ENCODE measurements at places on chromosomes 12 and 14. TPM values are rescaled to one million over a fixed set of nuclear protein-coding genes. Genes with fewer than 3 reads are reported as not detected.
A peak's percentile ranks its signal among the peaks of the same experiment; 100 is the strongest.

Gene PELI2
- total RNA-seq, result 2.2 TPM

Gene BATF
- total RNA-seq, result 187 TPM

Gene PDE3A
- not detected for total RNA-seq

Gene SOAT2
- total RNA-seq, result 0.79 TPM

Gene ACOT4
- 3.0 TPM for total RNA-seq

Gene ZFYVE26
- total RNA-seq, result 13.0 TPM

Gene PLEKHG7
- total RNA-seq, result not detected

Gene LYZ
- not detected for total RNA-seq

Gene NELL2
- 28.4 TPM for total RNA-seq

GRCh38 chr14:97760050-97760449 is 962.9 kb downstream of the VRK1 start:
- no peak overlapping the region for H3K4me3 ChIP-seq
- no peaks in the 10 kb centered on the region for H3K36me3 ChIP-seq
- no peak overlapping the region for H3K27ac ChIP-seq

DNA sequence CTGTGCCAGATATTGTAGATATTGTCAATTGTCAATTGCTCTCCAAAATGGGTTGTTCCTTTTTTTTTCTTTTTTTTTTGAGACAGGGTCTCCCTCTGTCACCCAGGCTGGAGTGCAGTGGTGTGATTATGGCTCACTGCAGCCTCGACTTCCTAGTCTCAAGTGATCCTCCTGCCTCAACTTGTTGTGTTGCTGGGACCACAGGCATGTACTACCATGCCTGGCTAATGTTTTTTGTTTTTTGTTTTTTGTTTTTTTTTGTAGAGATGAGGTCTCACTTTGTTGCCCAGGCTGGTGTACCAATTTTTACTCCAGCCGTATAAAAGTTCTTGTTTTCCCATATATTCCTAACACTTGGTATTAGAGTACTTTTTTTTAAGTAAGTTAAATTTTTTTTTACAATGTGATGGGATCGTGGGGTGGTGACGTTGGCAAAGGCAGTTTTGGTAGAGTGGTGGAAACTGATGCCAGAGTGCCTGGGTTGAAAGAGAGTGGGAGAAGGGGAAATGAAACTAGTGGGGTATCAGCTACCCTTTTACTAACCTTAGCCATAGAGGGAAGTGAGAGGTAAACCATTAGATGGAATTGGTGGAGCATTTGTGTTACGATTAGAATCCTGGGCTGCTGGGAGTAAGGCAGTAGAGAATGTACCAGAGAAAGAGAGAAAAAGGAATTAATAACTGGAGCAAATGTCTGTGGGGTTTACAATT is 33.0 kb upstream of the CFAP54 start:
- H3K4me3 ChIP-seq, result no peak overlapping the region
- no peak overlapping the region for H3K27ac ChIP-seq
- DNase-seq, result no peak

DNA sequence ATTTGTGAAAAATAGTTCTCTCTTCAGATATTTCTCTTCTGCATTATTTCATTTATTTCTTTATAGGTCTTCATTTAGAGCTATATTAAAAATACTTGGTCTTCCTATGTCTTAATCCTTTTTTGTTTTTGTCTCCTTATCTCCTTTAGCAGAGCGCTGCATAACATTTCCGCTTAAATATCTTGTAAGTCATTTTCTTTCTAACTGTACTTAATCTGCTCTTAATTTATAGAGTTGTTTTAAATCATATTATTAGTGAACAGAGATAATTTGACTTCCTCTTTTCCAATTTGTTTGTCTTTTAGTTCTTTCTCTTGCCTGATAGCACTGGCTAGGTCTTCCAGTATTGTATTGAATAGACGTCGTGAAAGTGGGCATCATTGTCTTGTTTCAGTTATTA is 18.0 kb downstream of the LUM start:
- peaks cover 6% of the 10 kb centered on the region for H3K27me3 ChIP-seq
- no peak overlapping the region for H3K27ac ChIP-seq
- no peaks in the 10 kb centered on the region for H3K36me3 ChIP-seq
- no peaks in the 10 kb centered on the region for H3K4me1 ChIP-seq

DNA sequence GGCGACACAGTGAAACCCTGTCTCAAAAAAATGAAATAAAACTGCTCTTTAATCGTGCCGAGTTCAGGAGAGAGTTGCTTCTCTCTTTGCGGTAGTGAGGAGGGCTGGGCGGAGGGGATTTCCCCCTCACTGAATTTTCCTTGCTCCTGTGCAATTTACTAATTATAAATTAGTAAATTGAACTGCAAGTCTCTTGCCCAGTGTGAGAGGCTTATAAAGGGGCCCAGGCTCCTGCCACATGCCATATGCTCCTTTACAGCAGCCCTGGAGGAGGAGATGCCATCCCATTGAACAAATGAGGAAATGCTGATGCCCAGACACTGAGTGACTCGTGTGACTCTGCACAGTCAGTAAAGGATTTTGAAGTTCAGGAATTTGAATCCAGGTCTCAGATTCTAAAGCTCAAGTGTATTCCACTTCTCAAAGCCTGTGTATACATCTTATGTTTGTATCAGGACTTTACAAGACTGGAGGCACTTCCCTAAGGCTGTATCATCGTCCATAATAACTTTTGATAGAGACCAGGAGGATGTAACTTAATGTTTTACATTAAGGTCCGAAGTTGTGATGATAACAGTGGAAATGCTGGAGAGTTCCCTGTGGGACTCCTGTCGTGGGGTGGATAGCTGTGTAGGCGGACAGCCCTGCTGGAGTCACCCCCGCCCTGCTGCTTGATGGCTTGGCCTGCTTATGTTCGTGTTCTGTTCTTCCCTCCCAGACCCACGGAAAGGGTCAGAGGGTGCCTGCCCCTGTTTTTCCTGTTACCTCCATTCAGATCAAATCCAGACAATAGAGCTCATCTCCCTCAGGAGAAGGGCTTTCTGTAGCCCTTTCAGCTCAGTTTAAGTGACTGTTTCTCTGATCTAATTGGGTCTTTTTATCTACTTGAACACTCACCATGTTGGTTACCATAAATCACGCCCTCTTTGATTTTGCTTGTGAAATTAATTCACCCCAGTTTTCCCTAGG is 13.9 kb downstream of the PELI2 start:
- no peak for DNase-seq
- peak overlapping the region; percentile 11 for H3K4me3 ChIP-seq
- no peaks in the 10 kb centered on the region for H3K36me3 ChIP-seq
- peaks cover 43% of the 10 kb centered on the region for H3K4me1 ChIP-seq
- H3K27me3 ChIP-seq, result peaks cover 11% of the 10 kb centered on the region

- no peaks in the 10 kb centered on the region for H3K4me1 ChIP-seq
- no peaks in the 10 kb centered on the region for H3K27me3 ChIP-seq
- peak overlapping the region; percentile 34 for H3K27ac ChIP-seq
Observed at GRCh38 chr12:100293017-100293416, 26.0 kb downstream of the SCYL2 start.

- no peak overlapping the region for H3K27ac ChIP-seq
- H3K4me1 ChIP-seq, result no peaks in the 10 kb centered on the region
- H3K36me3 ChIP-seq, result no peaks in the 10 kb centered on the region
- H3K27me3 ChIP-seq, result no peaks in the 10 kb centered on the region
Observed at GRCh38 chr12:127723251-127723650, 543.7 kb upstream of the TMEM132C start.

GRCh38 chr14:100285913-100286400 is 20.3 kb downstream of the SLC25A29 start:
- H3K4me3 ChIP-seq, result peak overlapping the region; percentile 68
- no peaks in the 10 kb centered on the region for H3K36me3 ChIP-seq
- peaks cover 7% of the 10 kb centered on the region for H3K4me1 ChIP-seq
- H3K27ac ChIP-seq, result peak overlapping the region; percentile 80
- H3K27me3 ChIP-seq, result no peaks in the 10 kb centered on the region

- DNase-seq, result no peak
- H3K27me3 ChIP-seq, result no peaks in the 10 kb centered on the region
- H3K27ac ChIP-seq, result no peak overlapping the region
- H3K4me1 ChIP-seq, result no peaks in the 10 kb centered on the region
- no peaks in the 10 kb centered on the region for H3K36me3 ChIP-seq
Observed at GRCh38 chr14:90695997-90696660, 120.1 kb downstream of the TTC7B start.

DNA sequence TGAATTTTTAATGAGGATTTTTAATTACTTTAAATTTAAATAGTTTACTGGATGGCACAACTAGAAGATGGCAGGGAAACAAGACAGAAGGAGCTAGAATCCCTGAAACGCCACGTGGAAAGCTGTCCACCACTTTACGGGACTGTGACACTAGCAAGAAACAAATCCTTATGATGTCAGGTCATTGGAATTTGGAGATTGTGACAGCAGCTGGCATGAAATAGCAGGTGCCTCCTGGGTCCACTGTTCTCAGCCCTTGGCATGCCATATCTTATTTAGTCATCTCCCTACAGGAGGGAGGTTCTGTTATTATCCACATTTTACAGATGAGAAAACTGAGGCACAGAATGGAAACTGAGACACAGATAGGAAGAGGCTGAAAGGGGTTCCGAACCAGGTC is 113.8 kb downstream of the BCL11B start:
- H3K4me3 ChIP-seq, result no peak overlapping the region
- no peaks in the 10 kb centered on the region for H3K27me3 ChIP-seq
- peaks cover 6% of the 10 kb centered on the region for H3K4me1 ChIP-seq
- DNase-seq, result no peak

- peaks cover 3% of the 10 kb centered on the region for H3K4me1 ChIP-seq
- peaks cover 12% of the 10 kb centered on the region for H3K27me3 ChIP-seq
- H3K27ac ChIP-seq, result no peak overlapping the region
Observed at GRCh38 chr14:105894978-105895881, 368.8 kb downstream of the TMEM121 start.

- H3K27me3 ChIP-seq, result peaks cover 7% of the 10 kb centered on the region
- peak; percentile 20 for DNase-seq
- no peak overlapping the region for H3K4me3 ChIP-seq
- H3K36me3 ChIP-seq, result no peaks in the 10 kb centered on the region
- H3K4me1 ChIP-seq, result peaks cover 3% of the 10 kb centered on the region
Observed at GRCh38 chr14:72000907-72001306, 68.7 kb downstream of the RGS6 start.

DNA sequence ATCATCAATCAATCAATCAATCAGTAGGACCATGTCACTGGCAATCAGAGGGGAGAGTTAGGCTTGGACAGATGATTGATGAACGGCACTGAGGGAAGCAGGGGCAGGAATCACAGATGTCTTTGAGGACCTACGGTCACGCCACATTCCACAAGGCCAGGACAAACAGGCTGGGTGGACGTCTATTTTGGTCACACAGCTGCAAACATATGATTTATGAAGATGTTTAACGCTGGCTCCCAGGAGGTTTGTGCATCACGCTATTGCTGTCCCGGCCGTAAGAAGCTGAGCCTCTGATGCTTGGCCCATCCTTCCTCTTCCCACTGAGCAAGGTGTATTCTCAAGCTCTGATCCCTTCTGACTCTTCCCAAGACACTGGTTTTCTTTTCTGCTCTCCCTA is 160.8 kb downstream of the FOXN3 start:
- peaks cover 45% of the 10 kb centered on the region for H3K36me3 ChIP-seq
- H3K27ac ChIP-seq, result no peak overlapping the region
- no peaks in the 10 kb centered on the region for H3K27me3 ChIP-seq
- no peak for DNase-seq

DNA sequence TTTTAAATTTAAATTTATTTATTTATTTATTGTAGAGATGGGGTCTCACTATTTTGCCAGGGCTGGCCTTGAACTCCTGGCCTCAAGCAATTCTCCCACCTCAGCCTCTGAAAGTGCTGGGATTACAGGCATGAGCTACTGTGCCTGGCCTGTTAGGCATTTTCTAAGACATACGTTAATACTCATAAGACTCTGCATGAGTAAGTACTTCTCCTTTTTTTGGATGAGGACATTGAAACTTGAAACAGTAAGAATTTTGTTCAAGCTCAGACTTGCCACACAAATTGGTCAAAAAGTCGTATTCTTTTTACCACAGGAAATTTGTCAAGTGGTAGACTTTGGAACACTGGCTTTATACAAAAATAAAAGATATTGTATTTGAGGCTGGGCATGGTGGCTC is 187.4 kb upstream of the RASSF8 start:
- DNase-seq, result no peak
- H3K27ac ChIP-seq, result no peak overlapping the region
- H3K36me3 ChIP-seq, result no peaks in the 10 kb centered on the region
- no peaks in the 10 kb centered on the region for H3K27me3 ChIP-seq

DNA sequence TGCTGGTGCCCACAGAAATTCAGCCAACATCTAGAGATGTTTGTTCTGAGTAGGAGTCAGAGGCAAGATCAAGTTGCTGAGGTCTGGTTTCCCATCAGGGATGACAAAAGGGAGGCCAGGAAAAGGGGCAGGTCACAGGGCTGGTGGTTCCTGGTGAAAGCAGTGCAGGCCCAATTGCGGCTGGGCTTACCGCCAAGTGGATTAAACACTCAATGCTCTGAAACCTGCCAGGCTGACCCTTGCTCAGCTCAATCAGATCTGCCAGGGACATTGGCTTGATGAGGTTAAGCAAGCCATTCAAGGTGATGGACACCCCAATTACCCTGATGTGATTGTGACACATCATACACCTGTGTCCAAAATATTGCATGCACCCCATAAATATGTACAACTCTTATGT is 5.5 kb upstream of the OAS1 start:
- peaks cover 20% of the 10 kb centered on the region for H3K4me1 ChIP-seq
- no peak overlapping the region for H3K27ac ChIP-seq
- H3K4me3 ChIP-seq, result no peak overlapping the region

DNA sequence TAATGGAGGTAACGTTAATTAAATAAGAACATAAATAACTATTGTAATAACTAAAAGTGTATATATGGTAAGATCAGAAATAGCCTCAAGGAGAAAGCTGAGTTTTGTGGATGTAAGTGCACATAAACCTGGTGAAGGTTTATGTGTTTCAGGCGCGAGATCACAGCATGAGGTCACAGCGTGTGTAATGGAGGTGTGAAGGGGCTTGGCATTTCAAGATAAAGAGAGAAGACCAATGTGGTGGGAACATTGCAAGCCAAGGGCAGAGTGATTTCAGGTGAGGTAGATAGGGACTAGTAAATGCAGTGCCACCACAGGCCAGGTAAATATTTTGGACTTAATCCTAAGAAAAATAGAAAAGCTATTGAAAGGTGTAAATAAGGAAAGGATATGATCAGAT is 21.7 kb upstream of the KICS2 start:
- H3K4me3 ChIP-seq, result no peak overlapping the region
- H3K27me3 ChIP-seq, result no peaks in the 10 kb centered on the region
- H3K36me3 ChIP-seq, result no peaks in the 10 kb centered on the region
- H3K4me1 ChIP-seq, result no peaks in the 10 kb centered on the region

DNA sequence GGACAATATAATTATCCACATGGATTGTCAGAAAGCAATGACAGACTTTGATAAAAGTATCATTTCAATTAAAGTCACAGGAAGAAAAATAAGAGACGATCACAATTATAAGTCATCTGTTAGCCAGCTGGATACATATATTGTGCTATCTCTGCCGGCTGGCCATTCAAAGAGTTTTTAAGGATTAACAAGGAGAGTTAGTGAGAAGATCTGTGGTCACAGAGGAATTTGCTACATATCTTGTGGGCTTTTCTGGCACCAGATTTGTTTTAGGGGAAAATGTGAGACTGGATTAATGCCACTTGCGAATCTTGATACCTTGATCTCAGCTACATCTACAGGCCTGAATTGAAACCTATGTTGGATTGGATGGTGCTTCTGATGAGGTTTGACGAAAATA is 90.9 kb upstream of the MANSC4 start:
- DNase-seq, result no peak
- H3K4me1 ChIP-seq, result peaks cover 8% of the 10 kb centered on the region
- H3K27ac ChIP-seq, result no peak overlapping the region

GRCh38 chr12:59723520-59723919 is 127.7 kb downstream of the SLC16A7 start:
- H3K27me3 ChIP-seq, result no peaks in the 10 kb centered on the region
- no peak overlapping the region for H3K4me3 ChIP-seq
- peaks cover 12% of the 10 kb centered on the region for H3K36me3 ChIP-seq
- H3K4me1 ChIP-seq, result peaks cover 3% of the 10 kb centered on the region
- DNase-seq, result no peak
